ENCODE measurements at places on chromosomes 3 and 15. TPM values are rescaled to one million over a fixed set of nuclear protein-coding genes. Genes with fewer than 3 reads are reported as not detected.

GRCh38 chr15:63372018-63372705 lies 9.5 kb downstream of the CA12 start:
- DNase-seq, result no peak

- peak; percentile 28 for DNase-seq
Measured at GRCh38 chr3:190514413-190515153, 698 bp downstream of the IL1RAP start.

DNA sequence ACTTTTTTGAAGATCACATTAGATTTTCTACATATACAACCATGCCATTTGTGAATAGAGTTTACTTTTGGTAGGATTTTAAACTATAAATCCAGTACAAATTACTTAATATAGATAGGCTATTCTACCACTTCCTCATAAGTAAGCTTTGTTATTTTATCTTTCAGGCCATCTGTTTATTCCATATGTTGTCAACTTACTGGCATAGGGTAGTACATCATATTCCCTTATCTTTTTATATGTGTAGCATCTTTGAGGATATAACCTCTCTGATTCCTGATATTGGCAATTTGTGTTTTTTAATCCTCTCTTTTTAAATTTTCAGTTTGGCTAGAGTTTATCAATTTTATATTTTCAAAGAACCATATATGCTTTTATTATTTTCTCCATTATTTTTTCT lies 515.4 kb downstream of the DIPK2A start:
- DNase-seq, result no peak

- no peak for DNase-seq
Measured at GRCh38 chr3:82773207-82773606, 1011.8 kb upstream of the GBE1 start.

DNA sequence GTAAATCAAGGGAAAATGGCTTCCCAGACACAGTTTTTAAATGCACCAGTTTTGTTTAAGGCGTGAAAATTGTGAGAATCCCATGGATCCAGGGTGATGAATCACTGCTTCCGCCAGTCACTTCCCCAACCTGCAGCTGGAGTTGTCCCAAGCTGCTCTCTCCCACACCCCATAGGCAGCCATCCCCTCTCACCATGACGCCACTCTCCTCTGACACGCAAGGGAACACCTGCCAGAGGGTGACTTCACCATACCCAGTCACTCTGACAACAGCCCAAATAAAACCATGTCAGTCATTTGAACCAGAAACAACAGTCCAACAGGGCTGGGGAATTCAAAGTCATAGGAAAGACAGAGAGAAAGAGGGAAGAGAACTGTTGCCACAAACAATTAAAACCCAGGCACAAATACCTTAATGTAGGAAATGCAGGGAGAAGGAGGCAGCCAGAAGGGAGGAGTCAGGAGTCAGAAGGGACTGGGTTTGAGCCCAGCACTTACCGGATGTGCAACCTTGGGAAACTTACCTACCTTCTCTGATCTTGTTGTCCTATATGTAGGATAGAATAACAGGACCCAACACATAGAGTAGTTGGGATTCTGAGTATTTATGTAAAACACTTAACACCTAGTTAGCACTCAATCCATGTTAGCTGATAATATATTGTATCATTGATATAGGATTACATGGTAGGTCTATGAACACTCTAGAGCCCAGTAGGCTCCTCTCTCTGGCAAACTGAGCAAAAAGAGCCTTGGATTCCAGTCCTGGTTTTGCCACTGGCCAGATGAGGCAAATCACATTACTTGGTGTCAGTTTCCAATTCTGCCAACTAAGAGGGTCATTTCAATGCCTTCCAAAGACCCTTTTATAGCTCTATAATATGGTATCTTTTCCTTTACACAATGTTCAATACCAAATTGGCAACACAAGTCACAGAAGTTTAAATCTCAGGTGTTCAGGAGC lies 326.3 kb upstream of the ICE2 start:
- no peak for DNase-seq

DNA sequence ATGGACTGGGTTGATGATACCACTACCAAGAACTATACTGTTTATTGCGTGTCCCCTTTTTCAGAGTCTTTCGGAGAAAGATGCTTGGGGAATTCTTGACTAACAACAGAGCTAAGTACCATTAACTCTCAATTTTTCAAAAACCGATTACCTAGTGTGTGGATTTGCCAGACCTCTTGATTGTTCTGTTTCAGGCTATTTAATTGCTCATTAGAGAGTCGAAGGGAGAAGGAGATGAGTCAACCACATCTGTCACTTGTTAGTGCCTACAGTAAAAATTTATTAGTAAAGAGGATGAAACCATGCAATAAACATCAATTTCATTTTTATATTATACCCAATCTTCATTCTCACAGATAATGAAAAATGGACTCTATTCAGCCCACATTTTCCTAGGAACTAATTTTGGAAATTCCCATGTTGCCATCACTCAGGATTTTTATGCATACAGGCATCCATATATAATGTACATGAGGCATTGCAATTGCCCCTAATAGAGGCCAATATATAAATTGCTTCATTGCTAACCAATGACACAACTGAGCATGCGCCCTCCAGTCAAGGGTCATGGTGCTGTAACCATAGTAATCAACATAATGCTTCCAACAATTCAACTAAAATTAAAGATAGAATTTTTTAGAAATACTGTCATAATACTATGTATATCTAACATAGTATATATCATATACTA lies 541.7 kb downstream of the TBL1XR1 start:
- DNase-seq, result no peak

Gene A4GNT
- total RNA-seq, result not detected

Gene KBTBD8
- total RNA-seq, result 5.2 TPM

Gene DLL4
- total RNA-seq, result not detected

Data from naive thymus-derived CD8-positive, alpha-beta T cell (primary cell).